ENCODE measurements at places on chromosomes 5 and 9.

DNA sequence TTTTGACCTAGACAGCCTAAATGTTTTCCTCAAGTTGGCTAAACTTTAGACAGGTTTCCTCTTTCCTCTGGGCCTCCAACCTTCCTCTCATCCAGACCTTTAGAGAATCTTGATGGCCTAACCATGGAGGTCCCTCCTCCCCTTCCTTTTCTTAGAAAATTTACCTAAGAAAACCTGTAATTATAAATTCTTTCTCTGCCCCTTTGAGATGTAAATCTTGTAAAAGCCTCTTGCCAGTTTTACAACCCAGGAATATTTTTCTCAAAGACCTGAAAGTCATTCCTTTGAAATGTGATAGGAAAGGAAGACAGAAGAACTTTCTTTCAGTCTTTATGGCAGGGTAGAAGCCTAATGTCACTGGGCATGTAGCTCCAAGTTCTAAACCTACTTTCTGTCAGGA, 1752.6 kb upstream of the C9orf72 start:
- no peak for DNase-seq

GRCh38 chr9:8799615-8800014, 1000.0 kb upstream of the DMAC1 start:
- no peak for DNase-seq

DNA sequence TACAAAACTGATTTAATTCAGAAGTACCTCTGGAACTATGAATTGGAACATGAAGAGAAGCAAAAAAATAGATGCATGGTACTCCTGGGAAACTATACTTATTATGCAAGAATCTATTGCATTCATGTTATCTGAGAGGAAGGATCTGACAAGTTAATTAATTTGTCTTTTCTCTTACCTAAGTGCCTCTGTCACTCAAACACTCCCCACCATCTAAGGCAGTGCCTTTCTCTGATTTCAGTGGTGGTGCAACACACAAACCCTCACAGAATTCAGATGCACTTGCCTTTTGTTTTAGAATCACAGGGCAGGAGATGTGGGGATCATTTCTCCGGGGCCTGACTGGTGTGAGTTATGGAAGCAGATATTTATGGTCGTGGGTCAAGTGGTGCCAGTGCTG, 52.5 kb upstream of the C9orf72 start:
- no peak for DNase-seq

- DNase-seq = no peak
Observed at GRCh38 chr5:58071566-58071965, 388.3 kb downstream of the PLK2 start.

GRCh38 chr5:33300209-33300742, 140.5 kb upstream of the TARS1 start:
- no peak for DNase-seq

- no peak for DNase-seq
Observed at GRCh38 chr5:160488394-160489325, 67.0 kb downstream of the PTTG1 start.

DNA sequence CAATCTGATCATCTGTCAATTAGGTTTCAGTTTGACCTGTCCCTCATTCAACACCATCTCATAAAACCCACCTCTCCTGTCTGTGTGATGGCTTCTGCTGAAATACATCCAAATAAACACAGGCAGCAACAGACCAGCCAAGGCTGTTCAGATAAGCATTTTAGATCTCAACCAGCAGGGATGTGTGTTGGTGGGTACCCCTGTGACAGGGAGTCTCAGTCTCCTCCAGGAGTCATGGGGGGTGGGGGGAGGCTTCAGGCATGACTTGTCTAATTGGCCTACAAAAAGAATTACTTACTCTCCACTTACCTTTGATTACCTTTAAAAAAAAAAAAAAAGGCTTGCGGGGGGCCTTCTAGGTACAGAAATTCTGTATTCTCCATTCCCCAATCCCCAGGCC, 65.9 kb downstream of the ROR2 start:
- DNase-seq = no peak

GRCh38 chr5:132829742-132830435, 558 bp downstream of the SHROOM1 start:
- DNase-seq = peak; percentile 40

GRCh38 chr9:111386386-111386785, 56.4 kb upstream of the OR2K2 start:
- DNase-seq = no peak

DNA sequence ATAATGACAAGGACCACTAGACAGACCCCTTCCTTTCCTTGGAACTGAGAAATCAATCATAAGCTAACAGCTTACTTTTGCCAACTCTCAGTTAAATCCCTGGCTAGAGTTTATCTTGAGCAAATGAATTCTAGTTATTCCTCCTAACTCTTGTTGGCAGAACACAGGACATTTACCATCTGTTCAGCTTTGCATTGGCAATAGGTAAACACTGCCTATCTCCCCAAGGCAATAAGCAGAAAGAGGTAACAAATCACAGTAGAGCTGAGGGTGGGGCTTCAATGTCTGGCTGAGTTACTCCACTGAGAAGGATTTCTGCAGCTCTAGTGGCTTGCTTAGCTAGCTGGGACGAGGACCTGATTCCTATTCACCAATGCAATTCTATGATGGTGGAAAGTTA, 503.3 kb upstream of the GRIA1 start:
- DNase-seq = no peak

DNA sequence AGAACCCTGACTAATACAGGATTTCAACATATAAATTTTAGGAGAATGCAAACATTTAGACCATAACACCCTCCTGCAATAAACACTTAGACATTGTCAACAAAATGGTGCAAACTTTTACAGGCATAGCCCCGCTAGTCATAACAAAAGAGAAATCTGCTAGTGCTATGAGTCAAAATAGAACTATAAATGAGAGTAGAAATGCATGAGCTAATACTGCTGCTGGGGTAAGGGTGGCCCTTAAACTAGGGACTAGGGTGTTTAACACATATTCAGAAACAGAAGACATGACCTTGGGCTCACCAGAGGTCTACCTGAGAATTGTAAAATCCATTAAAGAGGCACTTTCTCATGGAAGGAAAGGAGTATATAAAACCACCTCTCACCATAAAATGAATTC, 131.6 kb downstream of the TLR4 start:
- no peak for DNase-seq

DNA sequence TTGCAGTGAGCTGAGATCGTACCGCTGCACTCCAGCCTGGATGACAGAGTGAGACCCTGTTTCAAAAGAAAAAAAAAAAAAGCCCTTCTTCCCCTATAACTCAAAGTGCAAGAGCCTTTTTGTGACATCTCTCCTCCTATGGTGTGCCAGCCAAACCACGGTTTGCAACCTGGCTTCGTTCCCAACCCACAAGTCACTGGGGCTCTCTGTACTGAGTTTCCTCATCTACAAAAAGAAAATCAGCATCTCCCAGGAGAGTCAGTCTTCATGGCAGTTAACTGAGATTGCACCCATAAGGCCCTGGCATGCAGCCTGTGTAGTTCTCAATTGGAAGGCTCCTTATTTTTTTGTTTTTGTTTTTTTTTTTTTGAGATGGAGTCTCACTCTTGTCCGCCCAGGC, 14.8 kb downstream of the ODF2 start:
- DNase-seq = no peak

GRCh38 chr9:20352591-20352990, 269.7 kb downstream of the MLLT3 start:
- DNase-seq = no peak

- DNase-seq = no peak
Observed at GRCh38 chr5:111639912-111640311, 117.1 kb downstream of the NREP start.

GRCh38 chr5:95533761-95534160, 21.0 kb downstream of the SKIC3 start:
- no peak for DNase-seq

GRCh38 chr5:167684251-167684650, 607.2 kb upstream of the WWC1 start:
- DNase-seq = no peak

Measured in stimulated activated CD8-positive, alpha-beta memory T cell treated with anti-CD3 and anti-CD28 coated beads, Interleukin-4, amount 100 ng/mL, for 4 hours (primary cell).